Lower leg skin (tissue), 4 donors: ENCODE measurements at places on chromosomes 12 and 14. TPM values are rescaled to one million over a fixed set of nuclear protein-coding genes. Genes with fewer than 3 reads are reported as not detected.

KRT78 gene
- total RNA-seq: 193 TPM

DNA sequence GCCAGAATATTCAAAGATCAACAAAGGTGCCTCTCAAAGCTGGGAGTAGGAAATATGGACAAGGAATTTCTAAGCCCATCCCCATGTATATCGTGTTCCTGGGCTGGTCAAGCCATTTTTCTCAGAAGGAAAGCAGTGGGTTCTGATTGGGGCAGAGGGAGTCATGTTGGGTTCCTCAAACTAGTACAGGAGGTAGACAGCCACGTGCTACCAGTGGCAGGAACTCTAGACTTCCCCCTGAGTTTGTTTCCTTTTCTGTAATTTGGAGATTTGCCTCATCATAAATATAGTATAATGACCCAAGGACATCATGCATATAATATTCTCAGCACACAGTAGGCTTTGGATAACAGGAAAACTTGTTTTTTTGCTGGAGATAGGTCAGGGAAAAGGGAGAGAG is 16.4 kb upstream of the PLEKHH1 start:
- DNase-seq: no peak

PROX2 gene
- total RNA-seq: not detected

DNA sequence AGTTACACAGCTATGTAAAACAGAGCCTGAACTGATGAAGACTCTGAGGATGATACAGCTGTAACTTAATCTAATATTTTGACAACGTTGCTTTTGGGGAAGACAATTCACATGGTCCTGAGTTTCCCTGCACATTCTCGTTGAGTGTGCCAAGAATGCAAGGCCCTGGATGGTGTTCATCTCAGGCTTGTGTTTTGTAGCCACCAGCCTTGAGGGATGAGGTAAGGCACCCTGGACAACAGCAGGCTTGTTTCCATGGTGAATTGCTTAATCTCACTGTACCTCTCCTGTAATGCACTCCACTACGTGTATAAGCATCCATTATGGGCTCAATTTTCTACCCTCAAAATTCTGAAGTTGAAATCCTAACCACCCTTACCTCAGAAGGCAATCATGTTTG is 2.1 kb downstream of the CATSPERB start:
- DNase-seq: no peak

DNA sequence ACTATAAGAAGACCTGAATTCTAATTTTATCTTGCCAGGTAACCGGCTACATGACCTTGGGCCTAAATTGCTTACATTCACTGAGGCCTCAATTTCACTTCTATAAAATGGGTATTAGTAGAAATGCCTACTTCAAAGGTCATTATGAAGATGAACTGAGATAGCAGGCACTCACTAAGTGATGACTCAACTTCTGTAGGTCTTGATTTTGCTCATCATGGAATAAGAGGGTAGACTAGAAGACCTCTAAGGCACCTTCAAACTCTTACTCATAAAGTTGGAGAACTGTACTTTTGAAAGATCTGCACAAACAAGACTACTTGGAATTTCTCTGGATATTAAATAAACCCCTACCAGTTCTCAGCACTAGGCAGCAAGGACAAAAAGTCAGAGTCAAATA is 39.3 kb upstream of the FRMD6 start:
- no peak for DNase-seq

GALNT8 gene
- total RNA-seq: 0.42 TPM

DHRS2 gene
- 1.9 TPM for total RNA-seq

GRCh38 chr12:45278447-45278846 is 62.6 kb downstream of the ANO6 start:
- DNase-seq: no peak

- DNase-seq: no peak
Measured at GRCh38 chr14:52014601-52015267, 25.4 kb downstream of the RTRAF start.

KLRK1 gene
- not detected for total RNA-seq

DNA sequence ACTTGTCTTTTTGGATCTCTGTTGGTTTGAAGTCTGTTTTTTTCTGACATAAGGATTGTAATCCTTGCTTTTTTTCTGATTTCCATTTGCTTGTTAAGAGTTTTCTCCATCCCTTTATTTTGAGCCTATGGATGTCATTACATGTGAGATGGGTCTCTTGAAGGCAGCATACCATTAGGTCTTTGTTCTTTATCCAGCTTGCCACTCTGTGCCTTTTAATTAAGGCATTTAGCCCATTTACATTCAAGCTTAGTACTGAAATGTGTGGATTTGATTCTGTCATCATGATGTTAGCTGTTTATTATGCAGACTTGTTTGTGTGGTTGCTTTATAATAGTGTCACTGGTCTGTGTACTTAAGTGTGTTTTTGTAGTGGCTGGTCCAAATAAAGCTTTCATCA is 100.0 kb downstream of the CCDC91 start:
- DNase-seq: no peak

GRCh38 chr12:15982471-15982870 is 71.3 kb downstream of the DERA start:
- DNase-seq: no peak

NEMP1 gene
- 8.0 TPM for total RNA-seq

- DNase-seq: no peak
Measured at GRCh38 chr12:27561535-27562350, 37.7 kb downstream of the PPFIBP1 start.

GRCh38 chr14:67186172-67186768 is 3.0 kb upstream of the GARIN2 start:
- no peak for DNase-seq

GRCh38 chr12:51122844-51123243 is 39.4 kb upstream of the CSRNP2 start:
- no peak for DNase-seq

DDIT3 gene
- total RNA-seq: 48.5 TPM

DNA sequence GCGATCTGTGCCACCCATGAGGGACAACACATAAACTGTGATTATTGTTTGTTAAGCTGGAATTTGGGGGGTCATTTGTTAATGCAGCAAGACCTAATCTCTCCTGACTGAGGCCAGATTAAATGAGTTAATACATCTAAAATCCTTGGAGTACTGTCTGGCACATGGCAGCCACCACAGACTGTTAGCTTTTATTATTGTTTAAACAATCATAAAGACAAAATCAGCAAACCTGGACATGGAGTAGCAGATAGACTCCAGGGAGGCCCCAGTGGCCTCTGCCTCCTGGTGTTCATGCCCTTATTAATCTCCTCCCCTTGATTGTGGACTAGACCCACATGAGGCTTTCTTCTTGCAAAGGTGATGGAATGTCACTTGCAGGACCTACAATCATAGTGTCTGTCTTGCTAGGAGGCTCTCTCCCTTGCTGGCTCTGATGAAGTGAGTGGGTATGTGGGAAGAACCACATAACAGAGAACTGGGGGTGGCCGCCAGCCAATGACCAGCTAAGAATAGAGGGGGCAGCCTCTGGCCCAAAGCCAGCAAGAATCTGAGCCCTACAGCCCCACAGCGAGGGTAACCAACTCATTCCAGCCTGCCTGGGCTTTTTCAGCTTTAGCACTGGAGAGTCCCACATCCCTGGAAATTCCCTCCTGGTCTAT is 142.0 kb downstream of the SCARB1 start:
- DNase-seq: no peak

P3H3 gene
- 9.0 TPM for total RNA-seq

DNA sequence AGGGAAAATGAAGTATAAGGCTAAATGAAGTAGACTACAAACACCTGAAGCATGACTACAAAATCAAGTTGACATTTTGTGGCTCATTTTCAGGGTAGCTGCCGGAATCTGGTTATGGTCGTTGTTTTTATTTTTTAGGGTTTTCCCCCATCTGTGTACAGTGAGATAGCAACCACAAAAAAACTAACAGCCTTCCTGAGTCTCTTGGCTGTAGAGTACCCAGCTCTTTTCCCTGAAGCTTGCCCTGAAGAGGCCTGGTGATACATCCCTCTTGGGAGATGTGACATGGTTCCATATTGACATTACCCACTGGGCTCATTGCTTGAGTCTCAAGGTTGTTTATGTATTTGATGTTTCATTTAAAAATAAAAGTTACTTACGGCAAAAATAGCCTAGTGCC is 424.0 kb downstream of the ZFP36L1 start:
- no peak for DNase-seq

DNA sequence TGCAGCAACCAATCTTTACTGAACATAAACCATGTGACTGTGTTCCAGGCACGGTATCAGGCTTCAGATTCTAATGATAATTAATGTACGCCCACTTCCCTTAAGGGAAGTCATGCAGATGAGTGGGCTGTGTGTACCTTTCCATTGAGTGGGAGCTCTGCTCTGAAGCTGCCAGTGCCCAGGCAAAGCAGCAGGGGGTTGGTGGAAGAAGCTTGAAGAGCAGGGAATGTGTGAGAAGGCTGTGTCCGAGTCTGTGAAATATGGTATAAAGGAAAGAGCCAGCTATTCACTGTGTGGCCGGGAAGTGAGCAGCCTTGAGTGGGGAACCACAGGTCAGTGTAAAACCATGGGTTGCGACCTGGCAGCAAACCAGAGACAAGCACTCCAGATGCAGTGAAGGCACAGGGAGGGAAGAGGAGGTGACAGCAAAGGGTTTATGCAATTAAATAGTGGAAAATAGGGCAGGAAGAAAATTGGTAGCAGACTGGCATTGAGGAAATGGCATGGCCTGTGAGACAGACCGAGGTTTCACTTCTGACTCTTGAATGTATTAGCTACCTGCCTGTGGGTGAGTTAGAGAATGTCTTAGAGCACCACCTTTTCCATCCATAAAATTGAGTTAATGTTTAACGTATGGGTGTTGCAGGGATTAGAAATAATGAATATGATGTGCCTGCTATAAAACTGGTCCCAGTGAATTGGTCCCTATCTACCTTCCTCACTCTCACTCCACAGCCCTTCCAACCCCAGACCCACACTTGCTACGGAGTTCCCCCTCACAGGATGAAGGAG is 116.4 kb downstream of the NTF3 start:
- no peak for DNase-seq

DNA sequence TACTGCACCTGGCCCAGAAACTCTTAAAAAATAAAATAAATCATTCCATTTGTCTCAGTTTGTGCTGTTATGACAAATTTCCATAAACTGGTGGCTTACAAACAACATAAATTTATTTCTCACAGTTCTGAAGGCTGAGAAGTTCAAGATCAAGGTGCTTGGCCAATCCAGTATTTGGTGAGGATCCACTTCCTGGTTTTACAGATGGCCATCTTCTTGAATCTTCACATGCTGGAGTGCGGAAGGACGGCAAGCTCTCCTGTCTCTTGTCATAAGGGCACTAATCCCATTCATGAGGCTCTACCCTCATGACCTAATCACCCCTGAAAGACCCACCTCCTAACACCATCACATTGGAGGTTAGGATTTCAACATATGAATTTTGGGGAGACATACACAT is 29.9 kb upstream of the MYBPC1 start:
- DNase-seq: no peak

GRCh38 chr12:52448228-52448627 is 3.7 kb downstream of the KRT6B start:
- DNase-seq: peak; percentile 37

- DNase-seq: no peak
Measured at GRCh38 chr14:43981135-43981768, 525.8 kb downstream of the FSCB start.

GRCh38 chr14:104876251-104876699 is 11.2 kb downstream of the CEP170B start:
- DNase-seq: no peak

DNA sequence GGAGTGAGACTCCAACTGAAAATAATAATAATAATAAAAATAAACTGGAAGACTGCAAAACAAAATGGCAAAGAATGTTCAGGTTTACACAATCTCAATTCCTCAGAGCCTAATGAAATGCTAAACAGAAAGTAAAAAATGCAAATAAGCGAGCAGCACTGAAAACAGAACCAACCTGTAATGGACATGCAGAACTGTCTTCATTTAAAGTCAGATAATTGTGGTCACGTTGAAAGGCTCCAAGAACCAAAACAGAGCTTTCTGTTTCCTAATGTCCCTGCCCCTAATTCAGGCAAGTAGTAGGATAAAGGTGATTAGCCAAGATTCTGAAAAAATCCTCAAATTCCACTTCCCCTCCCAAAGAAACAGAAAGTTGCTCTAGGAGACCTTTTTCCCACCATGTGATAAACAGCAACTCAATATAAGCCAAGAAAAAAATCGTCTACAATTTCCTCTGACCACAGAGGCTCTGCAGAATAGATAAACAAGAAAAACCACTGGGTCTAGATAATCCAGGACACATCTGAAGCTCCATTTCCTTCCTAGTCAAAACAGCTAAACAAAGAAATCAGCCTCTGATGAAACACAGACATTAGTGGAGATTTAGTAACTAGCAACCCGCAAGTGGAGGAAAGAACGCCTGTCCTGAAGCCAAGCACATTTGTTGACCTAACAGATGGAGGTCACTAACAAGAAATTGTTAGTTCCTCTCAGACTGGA is 3.0 kb downstream of the MIS18BP1 start:
- DNase-seq: no peak

DNA sequence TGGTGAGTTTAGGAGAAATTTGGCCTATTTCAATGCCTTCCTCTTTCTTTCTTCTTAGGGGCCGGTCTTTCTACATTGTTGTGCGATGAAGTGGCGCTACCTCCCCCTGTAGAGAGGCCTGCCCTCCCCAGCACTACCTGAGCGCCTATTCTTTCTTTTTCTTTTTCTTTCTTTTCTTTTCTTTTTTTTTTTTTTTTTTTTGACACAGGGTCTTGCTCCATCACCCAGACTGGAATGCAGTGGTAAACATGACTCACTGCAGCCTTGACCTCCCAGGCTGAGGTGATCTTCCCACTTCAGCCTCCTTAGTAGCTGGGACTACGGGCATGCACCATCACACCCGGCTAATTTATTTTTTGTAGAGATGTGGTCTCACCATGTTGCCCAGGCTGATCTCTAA is 136.1 kb upstream of the MAX start:
- no peak for DNase-seq

- no peak for DNase-seq
Measured at GRCh38 chr12:2023365-2023764, 19.1 kb upstream of the DCP1B start.

DDX11 gene
- 25.3 TPM for total RNA-seq

OR10A7 gene
- total RNA-seq: not detected

TOMM20L gene
- not detected for total RNA-seq

GRCh38 chr14:24036169-24036962 is 15.4 kb upstream of the CARMIL3 start:
- DNase-seq: peak; percentile 88

DNA sequence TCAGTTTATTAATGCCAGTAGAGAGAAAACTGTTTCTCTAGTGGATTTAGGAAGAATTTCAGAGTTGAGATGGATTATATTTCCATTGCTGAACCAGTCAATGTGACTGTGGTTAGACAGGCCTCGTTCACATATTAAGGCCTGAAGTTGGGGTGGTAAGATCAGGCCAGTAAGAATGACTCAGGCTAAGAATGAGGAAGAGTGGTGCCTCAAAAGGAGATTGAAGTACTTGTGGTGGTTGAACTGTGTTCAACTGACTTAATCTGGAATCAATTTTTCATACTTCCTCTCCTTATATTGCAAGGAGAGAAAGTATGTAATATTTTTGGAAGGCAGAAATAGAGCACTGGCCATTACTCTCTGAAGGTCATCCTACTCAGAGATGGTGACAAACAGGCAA is 37.8 kb upstream of the ATF7IP start:
- DNase-seq: no peak

GRCh38 chr12:104490850-104491249 is 34.1 kb downstream of the CHST11 start:
- DNase-seq: no peak

MPHOSPH9 gene
- 9.7 TPM for total RNA-seq
